ENCODE measurements at places on chromosomes 4 and X. TPM values are rescaled to one million over a fixed set of nuclear protein-coding genes. Genes with fewer than 3 reads are reported as not detected.

DNA sequence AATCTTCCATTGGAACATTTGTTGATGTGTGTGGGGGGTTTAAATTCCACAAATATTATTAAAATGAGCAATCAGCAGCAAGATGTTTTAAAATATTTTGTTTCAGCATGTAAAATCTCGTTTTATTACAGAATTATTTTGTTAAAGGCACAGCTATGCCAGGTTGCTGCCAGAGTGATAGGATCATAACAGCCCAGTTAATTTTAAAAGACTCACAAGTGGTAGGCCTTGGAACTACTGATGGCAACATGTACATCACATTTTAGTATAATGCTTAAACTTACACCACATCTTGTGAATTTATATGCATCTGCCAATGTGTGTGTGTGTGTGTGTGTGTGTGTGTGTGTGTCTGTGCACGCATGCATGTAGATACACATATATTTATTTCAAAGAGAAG is 97.8 kb upstream of the SPRY1 start:
- DNase-seq, result no peak

DNA sequence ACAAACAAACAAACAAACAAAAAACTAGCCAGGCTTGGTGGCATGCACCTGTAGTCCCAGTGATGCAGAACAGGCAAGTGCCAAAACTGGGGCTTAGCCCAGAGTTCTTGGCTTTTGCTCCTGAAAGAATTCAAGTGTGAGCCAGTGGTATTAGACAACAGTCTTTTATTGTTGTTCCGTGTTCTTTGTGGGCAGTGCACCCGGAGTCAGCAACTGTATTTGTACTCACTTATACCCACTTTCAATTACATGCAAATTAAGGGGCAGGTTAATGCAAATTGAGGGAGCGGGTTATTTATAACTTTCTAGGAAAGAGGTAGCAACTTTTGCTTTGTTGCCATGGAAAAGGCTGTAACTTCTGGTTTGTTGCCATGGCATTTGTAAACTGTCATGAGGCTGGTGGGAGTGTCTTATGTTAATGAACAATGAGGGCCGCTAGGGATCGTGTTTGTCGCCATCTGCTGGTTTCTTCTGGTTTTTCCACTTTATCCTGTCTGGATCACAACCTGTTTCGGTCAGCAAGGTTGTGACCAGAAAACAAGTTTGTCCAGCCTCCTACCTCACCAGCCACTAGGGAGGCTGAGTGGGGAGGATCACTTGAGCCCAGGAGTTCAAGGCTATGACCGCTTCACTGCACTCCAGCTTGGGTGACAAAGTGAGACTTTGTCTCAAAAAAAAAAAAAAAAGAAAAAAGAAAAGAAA is 88.8 kb upstream of the ESX1 start:
- peak; percentile 80 for DNase-seq

GRCh38 chr4:175413561-175413960 is 398.5 kb downstream of the GPM6A start:
- no peak for DNase-seq

GRCh38 chr4:54318904-54319303 is 89.8 kb downstream of the PDGFRA start:
- peak; percentile 21 for DNase-seq

DNA sequence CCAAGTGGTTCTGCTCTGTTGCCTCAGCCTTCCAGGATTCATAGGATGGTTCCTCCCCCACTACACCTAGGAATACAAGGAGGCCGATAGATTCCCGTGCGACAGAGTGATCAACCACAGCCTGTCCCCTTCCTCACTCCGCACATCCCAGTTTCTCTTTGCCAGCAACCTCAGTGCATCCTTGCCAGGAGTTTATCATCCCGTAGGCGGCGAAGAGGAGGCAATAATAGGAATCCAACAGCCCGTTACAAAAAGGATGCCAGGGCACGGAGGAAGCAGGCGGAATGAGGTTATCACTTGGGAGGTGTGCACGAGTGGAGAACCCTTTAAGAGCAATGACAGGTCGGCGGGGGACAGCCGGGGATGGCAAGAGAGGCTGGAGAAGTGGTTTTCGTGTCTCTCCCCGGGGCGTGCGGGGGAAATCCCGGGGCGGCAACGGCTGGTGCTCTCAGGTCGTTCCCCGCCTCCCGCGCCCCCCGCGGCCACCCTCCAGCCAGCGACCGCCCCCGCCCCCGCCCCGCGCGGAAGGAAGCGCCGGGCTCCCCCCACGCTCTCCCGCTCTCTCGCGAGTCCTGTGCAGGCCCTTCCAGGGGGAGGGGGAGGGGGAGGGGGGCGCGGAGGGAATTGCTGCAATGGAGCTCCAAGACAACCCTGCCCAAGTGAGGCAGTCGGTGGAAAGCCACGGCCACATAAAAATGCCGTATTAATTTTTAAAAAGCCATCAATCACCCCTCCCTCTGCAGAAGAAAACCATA is 1.6 kb downstream of the PPP3CA start:
- DNase-seq, result no peak

DNA sequence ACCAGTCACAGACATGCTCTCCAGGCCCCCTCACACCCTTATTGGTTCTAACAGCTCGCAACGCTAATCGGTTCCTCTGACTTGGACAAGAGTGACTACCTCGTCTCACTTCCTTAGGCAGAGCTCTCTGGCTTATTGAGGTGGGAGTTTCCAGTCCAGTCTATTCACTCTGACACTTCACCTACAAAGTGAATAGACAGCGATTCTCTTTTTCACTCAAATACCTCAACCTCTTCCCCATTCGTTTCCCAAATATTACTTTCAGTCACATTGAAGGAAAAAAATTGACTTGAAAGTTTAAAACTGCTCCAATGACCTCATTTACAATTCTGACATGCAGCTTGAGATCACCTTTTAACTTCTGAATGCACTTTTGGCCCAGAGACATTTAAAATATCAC is 17.7 kb downstream of the HELT start:
- no peak for DNase-seq

DNA sequence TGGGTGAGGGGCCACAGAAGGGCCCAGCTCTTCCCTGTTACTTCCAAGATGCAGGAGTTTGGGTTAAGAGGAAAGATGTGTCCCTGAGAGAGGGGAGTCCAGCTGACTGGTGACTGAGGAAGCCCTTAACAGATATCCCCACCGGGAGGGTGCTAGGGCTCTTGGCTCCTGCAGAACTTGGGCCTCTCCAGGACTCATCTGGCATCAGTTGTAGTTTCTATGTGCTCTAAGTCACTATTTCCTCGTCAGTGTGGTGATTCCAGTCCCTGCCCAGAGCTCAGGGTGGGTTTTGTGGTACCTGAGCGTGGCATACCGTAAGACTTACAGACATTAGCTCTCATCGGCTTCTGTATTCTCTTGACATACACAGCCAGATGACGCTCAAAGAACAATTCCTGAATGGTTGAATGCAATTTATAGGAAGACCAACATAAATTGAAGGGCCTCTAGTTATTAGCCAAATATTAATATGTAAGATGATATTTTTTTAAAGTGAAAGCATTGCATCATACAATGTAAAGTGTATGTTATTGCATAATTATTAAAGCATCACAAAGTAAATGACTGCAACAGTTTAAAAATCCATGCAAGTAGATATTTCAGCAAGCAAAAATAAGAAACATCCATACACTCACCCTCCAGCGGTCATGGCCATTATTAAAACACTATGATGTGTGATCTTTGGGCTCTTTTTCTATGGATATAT is 195.5 kb downstream of the PTTG2 start:
- no peak for DNase-seq

GRCh38 chr4:77801260-77801608 is 17.9 kb downstream of the CNOT6L start:
- DNase-seq, result no peak

GRCh38 chr4:124104101-124104500 is 608.4 kb downstream of the ANKRD50 start:
- no peak for DNase-seq

DNA sequence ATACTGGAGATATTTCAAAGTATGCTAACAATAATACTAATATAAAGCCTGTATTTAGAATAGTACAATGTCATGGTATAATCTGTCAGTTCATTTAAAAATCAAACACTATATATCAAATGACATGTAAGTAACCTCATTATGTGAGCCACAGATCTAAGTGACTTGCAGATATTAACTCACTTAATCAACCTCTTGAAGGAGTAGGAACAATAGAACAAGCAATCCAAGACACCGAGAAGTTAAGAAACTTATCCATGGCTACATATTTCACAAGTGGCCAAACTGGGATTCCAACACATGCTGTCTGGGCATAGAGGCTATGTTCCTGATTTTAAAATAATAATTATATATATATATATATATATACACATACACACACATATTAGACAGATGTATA is 554.0 kb downstream of the ARAP2 start:
- DNase-seq, result no peak

GRCh38 chrX:124441971-124442590 is 95.7 kb downstream of the SH2D1A start:
- no peak for DNase-seq

DNA sequence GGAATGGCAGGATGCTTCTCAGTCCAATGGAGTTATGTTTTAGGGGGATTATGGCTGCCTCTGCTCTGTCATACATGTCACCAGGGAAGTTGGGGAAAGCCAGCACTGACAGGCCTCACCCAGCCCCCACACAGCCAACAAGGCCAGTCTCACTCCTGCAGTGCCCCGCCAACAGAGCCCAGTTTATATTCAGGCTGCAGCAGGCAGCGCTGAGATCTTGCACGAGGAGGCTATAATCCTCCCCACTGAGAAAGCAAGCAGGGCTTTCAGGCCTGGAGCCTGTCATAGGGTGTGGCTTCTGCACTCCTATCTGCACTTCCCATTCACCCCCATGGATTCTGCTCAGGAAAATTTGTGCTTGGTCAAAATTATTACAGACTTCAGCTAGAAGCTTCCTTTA is 25.1 kb downstream of the ADAD1 start:
- no peak for DNase-seq

COL25A1 gene
- not detected for total RNA-seq

GDPD2 gene
- not detected for total RNA-seq

MAPK10 gene
- 0.52 TPM for total RNA-seq

PDLIM3 gene
- total RNA-seq, result 11.5 TPM

GATB gene
- 29.3 TPM for total RNA-seq

All from HCT116 (cell line).